Stimulated activated CD8-positive, alpha-beta memory T cell treated with anti-CD3 and anti-CD28 coated beads, Interleukin-15, amount 100 ng/mL, for 48 hours (primary cell): ENCODE measurements at places on chromosomes 7 and 10.

GRCh38 chr7:74625446-74625845 is 32.1 kb upstream of the GTF2I start:
- no peak for DNase-seq

DNA sequence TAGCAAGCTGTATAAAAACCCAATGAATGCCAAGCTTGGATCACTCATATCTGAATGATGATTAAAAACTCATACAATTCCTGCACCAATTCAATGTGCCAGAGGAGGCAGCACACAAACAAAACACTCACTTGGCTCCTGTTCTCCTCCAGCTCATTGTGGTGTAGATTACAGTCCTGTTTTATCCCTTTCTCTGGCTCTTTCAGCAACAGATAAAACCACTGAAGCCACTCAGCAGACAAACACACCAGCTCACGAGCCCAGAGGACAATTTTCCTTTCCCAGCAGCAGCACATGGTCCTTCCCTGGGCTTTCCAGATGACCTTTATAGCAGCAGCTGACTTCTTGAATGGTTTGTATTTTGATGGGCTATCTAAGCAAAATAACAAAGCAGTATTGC is 107.3 kb upstream of the STARD3NL start:
- no peak for DNase-seq

DNA sequence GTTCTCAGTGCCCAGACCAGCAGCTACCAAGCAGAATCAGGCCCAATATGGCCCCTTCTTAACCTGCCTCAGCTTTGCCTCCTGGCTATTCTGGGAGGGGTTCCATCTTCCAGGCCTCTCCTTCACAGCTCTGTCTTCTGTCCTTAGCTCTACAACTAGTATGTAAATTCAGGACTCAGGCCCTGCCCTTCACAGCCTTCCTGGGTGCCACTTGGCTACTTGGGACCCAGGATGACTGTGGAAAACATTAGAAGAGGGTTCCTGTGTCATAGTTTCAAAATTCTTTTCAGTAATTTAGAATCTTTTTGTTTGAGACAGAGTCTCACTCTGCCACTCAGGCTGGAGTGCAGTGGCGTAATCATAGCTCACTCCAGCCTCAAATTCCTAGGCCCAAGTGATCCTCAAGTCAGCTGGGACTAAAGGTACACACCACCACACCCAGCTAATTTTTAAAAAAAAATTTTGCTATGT is 33.2 kb upstream of the PAPSS2 start:
- no peak for DNase-seq

DNA sequence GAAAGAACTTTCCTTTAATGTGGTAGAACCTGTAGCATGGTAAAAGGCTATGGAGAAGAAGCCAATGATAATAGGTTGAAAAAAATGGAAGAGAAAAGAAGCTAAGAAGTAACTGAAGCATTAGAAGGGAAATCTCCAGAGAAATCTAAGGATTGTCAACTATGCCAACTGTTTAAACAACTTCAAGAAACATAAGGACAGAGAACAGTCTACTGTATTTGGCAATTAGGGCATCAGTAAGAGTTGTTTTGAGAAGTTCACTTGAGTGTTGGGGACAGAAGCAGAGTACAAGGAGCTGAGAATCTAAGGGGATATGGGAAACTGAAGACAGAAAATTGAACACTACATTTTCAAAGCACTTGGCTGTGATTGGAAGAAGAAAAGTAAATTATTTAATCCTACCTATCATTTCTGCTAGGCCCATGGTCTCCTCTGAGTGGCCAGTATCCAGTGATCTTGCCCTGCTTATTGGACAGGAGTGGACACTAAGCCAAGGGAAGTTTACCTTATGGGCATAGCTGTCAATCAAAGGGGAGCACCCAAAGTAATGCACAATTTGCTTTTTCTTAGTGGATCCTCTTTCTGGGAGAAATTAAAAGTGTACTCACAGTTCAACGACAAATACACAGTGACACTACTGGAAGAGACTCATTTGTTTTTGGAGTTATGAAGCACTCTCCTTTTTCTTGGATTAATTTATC is 56.4 kb upstream of the CCDC71L start:
- DNase-seq, result no peak

- no peak for DNase-seq
These were observed 239.0 kb upstream of the PODXL start for GRCh38 chr7:131795400-131795799.

DNA sequence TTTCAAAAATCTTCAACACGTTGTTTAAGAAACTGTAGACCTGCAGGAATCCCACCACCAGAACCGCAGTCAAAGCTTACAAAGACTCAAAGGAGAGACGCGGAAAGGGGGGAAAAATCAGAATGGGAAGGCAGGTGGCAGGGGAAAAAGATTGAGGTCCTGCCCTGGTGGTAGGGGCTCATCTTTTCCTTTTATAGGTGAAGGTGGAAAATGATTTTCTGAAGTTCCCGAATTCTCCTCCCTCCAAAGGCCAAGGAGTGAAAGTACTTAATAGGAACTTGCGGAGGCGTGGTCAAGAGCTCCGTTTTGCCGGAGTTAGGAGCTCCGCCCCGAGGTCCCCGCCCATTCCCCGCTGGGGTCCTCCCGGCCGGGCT is 724 bp downstream of the BBIP1 start:
- peak; percentile 89 for DNase-seq

- no peak for DNase-seq
These were observed 33.1 kb downstream of the GHRHR start for GRCh38 chr7:30996883-30997282.

DNA sequence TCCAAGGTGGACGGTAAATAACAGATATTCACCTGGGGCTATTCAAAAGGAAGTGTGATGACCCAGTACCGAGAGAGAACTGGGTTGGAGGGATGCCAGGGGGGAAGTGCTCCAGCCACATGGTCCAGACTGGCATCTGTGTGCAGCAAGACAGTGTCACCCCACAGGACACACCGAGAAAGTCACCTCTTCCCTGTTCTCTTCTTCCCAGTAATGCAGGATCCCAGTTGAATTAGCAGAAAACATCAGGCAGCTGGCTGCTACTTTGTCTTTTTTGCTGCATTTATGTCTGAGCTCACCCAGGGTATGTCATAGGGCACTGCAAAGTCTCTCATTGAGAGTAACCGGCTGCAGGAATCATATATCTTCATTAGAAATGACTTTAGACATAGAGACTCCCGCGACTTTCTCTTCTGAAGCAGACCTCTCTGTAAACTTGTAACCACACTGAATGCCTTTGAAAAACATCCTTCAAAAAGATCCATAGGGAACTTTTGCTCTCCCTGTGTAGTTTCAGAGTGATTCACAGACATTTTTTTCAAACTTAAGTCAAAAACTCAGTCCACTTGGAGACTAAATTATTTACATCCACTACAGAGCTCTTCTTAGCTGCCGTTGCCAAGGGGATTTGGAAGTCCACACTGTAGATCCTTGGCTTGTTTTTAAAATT is 609.0 kb upstream of the DPP6 start:
- no peak for DNase-seq

DNA sequence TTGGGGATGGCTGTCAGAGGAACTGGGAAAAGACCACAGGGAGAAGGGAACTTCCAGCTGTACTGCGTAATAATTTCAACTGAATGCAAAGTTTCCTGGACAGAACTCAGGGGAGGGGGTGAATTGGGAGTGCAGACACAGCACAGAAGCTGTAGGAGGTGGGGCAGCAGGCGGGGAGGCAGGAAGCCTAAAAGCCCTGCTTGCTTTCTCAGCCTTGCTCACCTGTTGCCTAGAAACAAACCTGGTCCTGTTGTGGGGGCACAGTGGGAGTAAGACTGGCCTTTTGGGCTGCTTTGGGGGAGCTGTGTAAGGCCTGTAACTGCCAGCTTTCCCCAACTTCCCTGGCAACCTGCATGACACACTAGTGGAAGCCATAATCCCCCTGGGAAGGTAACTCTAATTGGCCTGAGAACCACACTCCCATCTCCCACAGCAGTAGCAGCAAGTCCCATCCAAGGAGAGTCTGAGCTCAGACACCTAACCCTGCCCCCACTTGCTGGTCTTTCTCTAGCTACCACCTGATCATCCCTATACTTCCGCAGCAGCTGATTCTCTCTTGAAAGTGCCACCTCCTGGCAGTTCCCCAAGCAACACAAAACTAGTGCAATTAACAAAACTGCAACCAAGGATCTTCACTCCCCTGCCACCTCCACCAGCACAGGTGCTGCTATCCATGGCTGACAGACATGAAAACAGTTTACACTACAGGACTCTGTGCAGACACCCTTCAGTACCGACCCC is 1239.3 kb downstream of the SORCS1 start:
- no peak for DNase-seq

- DNase-seq, result no peak
These were observed at the start of gene ACHE for GRCh38 chr7:100895701-100895955. ACHE (minus strand) TSS chr7:100895888; CDS start chr7:100894232, 1,656 bp downstream.

DNA sequence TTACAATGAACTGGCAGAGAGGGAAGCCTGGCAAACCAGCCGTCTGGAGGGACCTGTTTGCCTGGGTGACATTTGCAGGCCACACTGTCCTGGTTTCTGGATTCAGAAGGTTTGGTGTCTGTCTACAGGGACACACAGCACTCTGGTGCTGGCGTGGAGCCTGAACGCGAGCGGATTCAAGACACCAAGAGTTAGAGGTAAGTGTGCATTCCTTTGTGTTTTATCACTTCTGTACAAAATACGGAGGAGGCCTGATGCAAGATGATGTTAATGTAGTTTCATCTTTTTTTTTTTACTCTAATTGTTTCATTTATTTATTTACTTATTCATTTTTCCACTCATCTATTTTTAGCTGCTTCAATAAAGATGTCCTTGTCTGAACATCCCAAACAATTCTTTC is 485.3 kb upstream of the ADARB2 start:
- DNase-seq, result no peak

- no peak for DNase-seq
These were observed 66.8 kb downstream of the LANCL2 start for GRCh38 chr7:55431898-55432297.

- no peak for DNase-seq
These were observed 278.3 kb downstream of the KCNMA1 start for GRCh38 chr10:77359287-77359691.

GRCh38 chr7:124250297-124251034 is 217.6 kb upstream of the TMEM229A start:
- no peak for DNase-seq

- no peak for DNase-seq
These were observed 100.1 kb downstream of the XPNPEP1 start for GRCh38 chr10:109823196-109823595.

GRCh38 chr10:5504146-5505072 is 5.0 kb upstream of the CALML5 start:
- no peak for DNase-seq

GRCh38 chr7:32164341-32164996 is 94.3 kb upstream of the PDE1C start:
- no peak for DNase-seq

DNA sequence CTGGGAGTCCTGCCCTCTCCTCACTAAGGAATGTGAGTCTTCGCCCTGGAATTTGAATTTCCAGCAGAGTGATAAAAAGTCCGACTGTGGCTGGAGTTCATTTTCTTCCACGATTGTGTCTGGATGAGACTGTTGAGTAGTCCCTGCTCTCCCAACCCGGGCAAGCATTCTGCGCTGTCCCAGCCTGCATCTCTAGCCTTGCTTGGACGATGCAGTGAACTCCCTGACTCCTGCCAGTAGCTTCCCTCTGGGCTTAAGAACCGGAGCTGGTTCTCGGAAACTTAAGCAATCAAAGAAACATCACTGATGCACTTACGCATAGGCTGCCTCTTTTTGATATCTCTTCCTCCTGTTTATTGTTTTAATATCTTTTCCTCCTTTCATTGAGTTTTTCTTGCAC is 116.0 kb upstream of the FZD8 start:
- no peak for DNase-seq

GRCh38 chr7:114879554-114879953 is 42.3 kb upstream of the MDFIC start:
- DNase-seq, result no peak

GRCh38 chr7:2299131-2299829 is 15.0 kb downstream of the SNX8 start:
- peak; percentile 48 for DNase-seq

DNA sequence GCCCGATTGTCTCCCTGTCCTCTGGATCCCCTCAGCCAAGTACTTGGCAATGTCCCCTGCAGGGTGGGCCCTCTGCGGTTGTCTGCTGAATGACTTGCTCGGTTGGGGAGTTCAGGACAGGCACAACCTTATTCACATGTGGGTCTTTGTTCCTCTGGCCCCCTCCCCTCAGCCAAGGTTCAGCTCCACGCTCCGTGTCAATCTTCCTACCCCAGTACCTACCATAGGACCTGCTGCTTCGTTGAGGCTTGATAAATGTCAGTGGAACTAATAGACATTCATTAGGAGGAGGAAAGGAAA is 7.1 kb downstream of the CPA5 start:
- no peak for DNase-seq

- DNase-seq, result no peak
These were observed 26.9 kb downstream of the BAG3 start for GRCh38 chr10:119677904-119678755.

DNA sequence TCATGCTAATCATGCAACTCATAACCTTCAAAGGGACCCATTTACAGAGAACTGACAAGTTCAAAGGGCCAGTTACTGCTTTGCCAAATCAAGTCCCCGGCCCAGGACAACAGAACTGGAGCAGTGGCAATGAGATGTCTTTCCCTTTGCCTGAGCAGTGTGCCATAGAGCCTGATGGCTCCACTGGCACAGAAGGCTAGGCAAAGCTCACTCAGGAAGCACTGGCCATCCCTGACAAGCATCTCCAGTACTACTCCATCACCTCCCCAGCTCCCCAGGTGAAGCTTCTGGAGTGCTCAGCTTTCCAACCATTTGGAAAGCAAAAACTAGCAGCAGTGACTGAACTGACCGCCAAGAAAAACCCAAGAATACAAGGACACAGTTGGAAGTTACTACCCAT is 108.3 kb downstream of the SGMS1 start:
- no peak for DNase-seq

DNA sequence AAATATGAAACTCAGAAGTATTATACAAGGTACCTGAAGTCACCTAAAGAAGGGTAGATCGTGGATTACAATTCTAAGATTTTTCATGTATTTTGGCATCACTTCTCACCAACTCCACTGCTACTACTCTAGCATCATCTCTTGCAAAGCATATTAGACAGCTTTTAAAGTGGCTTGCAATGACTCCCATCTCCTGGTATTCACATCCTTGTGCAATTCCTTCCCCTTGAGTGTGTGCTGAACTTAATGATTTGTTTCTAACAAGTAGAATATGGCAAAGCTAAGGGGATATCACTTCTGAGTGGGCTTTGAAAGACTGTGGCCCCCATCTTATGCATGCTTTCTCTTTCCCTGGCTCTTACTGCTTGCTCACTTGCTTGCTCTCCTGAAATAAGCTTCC is 280.2 kb downstream of the SNX13 start:
- no peak for DNase-seq

DNA sequence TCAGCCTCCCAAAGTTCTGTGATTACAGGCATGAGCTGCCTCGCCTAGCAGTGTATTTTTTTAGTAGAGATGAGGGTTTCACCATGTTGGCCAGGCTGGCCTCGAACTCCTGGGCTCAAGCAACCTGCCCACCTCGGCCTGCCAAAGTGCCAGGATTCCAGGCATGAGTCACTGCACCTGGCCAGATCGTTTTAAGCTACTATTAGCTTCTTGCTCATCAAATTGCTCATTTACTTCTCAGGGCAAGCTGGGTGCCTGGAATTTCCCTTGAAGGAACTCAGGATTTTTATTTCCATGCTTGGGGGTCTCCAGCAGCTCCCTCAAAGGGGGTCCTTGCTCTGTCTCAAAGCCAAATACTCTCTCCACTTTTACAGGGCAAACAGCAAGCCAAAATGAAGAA is 798.0 kb upstream of the AUTS2 start:
- DNase-seq, result no peak

GRCh38 chr7:55533050-55533728 is 39.1 kb downstream of the VOPP1 start:
- DNase-seq, result peak; percentile 69

GRCh38 chr10:7133278-7133677 is 277.6 kb downstream of the SFMBT2 start:
- DNase-seq, result no peak
